ENCODE measurements at places on chromosomes 13 and 19.

GRCh38 chr13:20997301-20998161 is 63.9 kb downstream of the LATS2 start:
- DNase-seq: no peak

DNA sequence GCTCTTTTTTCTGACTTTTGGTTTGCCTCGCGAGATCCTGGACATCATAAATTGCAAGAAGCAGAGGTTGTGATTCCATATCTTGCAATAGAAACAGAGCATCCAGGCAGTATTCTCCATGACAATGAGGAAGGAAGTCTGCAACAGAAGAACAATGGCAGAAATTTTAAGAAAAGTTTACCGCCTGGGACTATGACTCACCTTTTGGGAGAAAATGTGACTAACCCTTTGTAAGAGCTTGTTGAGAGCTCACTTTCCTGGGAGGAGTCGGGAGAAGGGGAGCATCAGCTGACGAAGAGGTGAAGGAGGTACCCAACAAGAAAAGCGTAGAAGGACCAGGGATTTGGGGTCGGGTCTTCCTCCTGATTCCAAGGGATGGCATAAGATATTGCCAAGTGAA is 34.3 kb upstream of the TNFSF11 start:
- no peak for DNase-seq

GRCh38 chr13:40979232-40979631 is 39.9 kb downstream of the ELF1 start:
- DNase-seq: no peak

GRCh38 chr19:48081106-48081505 is 29.5 kb downstream of the PLA2G4C start:
- DNase-seq: no peak

DNA sequence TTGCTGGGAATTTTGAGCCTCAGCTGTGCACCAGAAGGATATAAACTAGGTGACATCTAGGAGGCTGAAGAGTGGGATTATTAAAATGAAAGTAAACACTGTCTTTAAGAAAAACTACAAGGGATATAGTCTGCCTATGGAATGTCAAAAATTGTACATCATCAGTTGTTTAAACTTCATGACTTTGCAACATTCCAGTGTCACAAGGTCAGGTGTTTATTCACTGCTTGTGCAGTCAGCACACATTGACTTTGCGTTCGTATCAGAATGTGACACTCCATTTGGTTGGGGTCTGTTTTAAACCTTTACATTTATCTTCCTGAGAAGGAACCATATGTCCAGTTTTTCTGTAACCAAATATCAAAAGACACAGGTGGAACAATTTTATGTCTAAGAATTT is 85.6 kb downstream of the KL start:
- no peak for DNase-seq

- no peak for DNase-seq
Measured at GRCh38 chr19:38089440-38089839, 134.6 kb downstream of the DPF1 start.

DNA sequence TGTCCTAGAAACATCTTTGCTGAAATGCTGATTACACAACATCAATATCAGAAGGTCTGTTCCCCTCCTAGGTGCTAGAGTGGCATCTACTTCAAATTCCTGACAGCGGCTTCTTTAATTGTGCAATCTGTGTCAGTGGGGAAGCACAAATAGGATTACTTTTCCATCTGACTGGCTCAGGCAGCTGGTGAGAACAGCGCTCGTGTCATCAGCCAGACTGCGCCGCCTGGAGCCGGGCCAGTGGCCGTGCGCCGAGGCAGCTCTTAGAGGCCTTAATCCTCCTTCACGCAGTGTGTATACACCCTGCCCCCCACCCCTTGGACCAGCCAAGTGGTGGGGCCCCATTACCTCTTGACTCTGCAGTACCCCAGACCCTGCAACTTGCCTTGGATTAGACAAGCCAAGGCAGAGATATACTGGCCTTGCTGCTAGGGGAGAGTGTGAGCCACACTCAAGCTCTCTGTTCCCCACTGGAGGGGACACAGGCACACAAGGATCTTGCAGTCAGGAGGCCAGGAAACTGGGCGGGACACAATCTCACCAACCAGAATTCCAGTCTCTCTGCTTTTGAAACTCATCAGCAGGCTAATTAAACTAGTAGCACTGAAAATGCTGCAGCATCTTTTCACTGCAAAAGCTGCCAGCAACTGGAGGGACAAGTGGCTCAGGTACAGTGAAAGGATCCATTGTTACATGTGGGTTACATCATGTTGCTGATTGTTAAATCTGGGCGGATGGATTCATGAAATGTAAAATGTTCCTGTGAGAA is 48.9 kb upstream of the EPHX3 start:
- no peak for DNase-seq

DNA sequence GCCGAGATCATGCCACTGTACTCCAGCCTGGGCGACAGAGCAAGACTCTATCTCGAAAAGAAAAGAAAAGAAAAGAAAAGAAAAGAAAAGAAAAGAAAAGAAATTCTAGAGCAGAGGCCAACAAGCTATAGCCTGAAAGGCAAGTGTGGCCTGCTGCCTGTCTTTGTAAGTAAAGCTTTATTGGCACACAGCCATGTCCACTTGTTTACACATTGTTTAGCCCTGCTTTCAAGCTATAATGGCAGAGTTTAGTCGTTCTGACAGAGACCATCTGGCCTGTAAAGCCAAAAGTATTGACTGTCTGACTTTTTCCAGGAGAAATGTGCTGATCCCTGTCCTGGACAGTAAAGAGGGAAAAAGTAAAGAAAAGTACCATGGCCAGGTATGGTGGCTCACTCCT is 18.3 kb downstream of the NWD1 start:
- no peak for DNase-seq

DNA sequence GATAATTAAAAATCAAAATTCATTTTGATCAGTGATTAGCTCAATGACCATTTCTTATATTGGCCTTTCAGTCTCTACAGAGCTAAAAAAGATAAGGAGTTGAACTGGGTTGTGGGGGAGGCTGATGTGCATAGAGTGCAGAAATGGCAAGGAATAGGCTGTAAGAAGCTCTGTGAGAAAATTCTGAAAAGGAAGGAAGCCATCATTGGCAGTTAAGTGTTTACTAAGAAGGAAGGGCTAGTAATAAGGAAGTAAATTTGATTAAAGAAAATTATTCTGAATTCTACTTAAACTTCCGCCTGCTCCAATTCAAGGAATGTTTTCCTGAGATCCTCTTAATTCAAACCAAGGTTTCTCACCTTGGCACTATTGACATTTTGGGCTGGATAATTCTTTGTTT is 187.5 kb downstream of the MZT1 start:
- DNase-seq: no peak

GRCh38 chr13:95137096-95137495 is 164.2 kb downstream of the ABCC4 start:
- no peak for DNase-seq

DNA sequence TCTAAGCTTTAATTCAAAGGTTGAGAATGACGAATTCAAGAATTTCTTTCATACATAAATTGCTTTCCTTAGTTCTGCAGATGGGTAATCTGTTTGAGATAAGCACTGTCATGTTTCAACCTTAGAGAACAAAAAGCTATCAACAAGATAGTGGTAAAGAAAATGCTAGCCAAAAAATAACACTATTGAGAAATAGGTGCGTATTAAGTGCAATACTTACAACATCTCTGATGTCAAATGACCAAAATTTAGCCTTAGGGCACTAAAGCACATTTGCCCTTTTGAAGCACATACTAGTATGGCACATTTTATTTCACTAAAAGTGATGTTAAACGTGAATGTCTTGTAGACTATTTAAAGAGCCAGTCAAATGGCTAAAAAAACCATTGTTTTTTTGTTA is 4.9 kb downstream of the KBTBD6 start:
- no peak for DNase-seq

Data from stimulated activated CD8-positive, alpha-beta memory T cell treated with anti-CD3 and anti-CD28 coated beads, Interleukin-4, amount 100 ng/mL, for 4 hours (primary cell).